Right lung (tissue), 10 donors: ENCODE measurements at places on chromosomes 5 and 9.

DNA sequence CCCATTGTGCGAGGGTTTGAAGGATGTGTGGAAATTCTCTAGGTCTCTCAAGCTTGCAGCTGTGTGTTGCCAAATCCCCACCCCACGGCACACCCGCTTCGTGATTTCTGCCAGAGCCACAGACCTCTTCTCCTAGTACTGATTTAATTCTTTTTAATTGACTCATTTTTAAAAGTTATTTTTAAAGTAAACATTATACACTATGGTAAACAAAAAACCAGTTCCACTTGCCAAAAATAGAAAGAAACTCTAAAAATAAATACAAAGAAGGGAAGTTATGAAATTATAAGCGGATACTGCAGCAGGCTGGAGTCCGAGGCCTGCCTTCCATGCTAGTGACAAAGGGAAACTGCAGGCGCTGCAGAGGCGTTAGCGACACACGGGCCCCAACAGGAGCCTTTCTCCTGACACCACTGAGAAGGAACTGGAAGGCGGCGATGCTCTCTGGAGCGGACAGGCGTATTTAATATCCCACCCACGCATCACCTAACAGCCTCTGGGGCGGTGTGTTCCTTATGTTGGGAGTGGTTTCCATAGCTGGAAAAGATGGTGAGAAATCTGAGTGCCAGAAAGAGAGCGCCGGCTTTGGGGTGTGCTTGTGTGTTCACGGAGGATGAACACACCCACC is 122.5 kb downstream of the COL23A1 start:
- DNase-seq, result peak; percentile 87

DNA sequence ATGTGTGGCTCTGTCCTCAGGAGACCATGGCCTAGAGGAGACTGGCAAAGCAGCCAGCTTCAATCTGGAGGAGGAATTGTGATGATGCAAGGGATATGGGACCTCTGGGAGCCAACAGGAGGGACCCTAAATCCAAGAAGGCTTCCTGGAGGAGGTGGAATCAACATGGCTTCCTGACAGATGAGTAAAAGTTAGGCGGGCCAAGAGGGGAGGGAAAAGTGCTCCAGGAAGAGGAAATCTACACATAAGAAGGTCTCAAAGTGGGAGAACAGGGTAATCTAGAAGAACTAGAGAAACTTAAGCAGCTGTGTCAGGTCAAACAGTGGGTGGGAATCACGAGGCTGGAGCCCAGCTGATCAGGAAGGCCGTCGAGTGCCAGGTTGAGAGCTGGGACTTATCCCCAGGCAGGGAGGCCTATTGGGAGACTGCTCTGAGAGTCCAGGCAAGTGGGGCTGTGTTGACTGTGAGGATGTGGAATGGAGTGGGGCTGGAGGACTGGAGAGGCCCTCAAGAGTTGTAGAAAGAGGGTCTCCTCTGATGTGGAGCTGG is 119.1 kb downstream of the C9orf50 start:
- no peak for DNase-seq

- no peak for DNase-seq
These were observed 188.6 kb downstream of the ADGRV1 start for GRCh38 chr5:90747175-90747574.

- DNase-seq, result no peak
These were observed 572.8 kb downstream of the TLE1 start for GRCh38 chr9:81116340-81117137.

GRCh38 chr9:126519660-126520420 is 93.9 kb upstream of the LMX1B start:
- DNase-seq, result no peak

GRCh38 chr5:42745426-42745825 is 11.2 kb upstream of the CCDC152 start:
- no peak for DNase-seq

GRCh38 chr5:124963236-124963919 is 216.9 kb upstream of the ZNF608 start:
- peak; percentile 68 for DNase-seq

GRCh38 chr5:152686931-152687330 is 281.9 kb upstream of the NMUR2 start:
- DNase-seq, result no peak

- DNase-seq, result no peak
These were observed 15.4 kb downstream of the NDUFS4 start for GRCh38 chr5:53575831-53576230.

DNA sequence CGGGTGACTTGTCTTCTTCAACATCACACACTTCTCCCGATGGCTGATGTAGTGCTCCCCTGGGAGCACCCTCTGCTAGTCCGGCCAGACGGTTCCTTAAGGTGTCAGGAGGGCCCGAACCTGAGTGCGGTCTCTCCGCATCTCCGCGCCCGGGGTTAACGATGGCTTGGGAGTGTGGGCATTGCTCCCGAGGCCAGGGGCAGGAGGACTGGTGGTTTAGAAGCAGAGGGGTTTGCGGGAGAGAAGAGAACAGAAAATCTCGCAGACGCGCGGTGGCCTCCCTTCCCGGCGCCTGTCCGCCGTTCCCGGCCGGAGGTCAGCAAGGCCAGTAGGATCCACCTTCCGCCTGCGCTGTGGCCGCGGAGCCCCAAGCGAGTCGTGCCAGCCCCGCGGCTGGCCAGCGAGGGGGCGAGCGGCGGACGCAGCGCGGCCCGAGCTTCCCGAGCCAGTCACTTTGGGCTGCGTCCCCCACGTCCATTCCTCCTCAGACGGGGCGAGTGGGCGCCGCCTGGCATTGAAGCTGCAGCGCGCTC is 700 bp downstream of the CDO1 start:
- DNase-seq, result peak; percentile 18

DNA sequence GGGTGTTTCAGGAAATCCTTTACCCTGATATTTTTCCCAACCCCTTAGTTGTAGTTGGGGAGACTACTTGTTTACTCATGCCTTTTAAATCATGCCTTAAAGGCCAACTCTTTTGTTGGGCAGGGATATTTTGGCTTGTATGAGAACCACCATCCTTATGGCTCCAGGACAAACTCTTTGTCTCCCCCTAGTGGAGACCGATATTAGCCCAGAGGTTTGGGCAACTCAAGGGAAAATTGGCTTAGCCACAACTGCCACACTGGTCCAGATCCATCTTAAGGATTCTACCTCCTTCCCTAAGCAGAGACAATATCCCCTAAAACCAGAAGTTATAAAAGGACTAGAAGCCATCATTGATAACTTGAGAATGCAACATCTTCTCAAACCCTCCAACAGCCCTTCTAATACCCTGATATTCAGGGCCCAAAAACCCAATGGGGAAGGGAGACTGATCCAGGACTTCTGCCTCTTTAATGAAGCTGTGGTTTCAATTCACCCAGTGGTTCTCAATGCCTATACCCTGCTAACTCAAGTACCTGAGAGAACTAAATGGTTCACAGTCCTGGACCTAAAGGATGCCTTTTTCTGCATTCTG is 100.9 kb upstream of the HCN1 start:
- DNase-seq, result no peak

DNA sequence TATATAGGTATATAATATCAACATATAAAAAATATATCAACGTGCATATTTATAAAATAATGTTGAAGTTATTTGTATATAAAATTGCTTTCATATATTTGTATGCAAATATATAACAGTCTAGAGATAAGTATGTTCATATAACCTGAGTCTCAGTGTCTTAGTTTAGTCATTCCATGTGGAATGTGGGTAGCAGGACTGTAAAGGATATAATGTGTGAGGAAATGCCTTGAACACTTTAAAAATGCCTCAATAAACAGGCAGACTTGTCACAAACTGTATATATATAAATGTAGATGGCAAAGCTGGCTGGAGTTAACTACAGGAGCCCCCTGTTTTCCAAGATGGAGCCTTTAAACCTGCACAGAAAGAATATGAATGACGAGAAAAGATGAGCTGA is 48.4 kb downstream of the CCDC125 start:
- no peak for DNase-seq

GRCh38 chr9:27771803-27772545 is 198.7 kb upstream of the C9orf72 start:
- DNase-seq, result peak; percentile 72

DNA sequence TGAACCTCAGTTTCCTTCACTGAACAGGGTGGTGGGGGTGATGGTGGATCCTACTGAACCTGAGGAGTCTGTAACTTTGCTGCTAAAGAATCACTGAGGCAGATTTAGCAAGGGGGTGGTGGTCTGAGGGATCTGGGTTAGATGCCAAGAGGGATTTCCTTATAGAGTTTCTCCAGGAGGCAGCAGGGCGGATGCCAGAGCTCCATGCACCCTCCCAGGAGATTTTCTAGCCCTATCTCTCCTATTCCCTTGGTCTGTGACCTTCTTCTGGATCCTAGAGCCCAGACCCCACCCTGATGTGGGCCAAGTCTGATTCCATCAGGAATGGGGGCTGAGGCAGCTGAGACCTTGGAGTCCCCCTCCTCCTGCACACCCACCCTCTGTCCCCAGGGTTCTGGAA is 6.0 kb downstream of the PTGS1 start:
- DNase-seq, result no peak

DNA sequence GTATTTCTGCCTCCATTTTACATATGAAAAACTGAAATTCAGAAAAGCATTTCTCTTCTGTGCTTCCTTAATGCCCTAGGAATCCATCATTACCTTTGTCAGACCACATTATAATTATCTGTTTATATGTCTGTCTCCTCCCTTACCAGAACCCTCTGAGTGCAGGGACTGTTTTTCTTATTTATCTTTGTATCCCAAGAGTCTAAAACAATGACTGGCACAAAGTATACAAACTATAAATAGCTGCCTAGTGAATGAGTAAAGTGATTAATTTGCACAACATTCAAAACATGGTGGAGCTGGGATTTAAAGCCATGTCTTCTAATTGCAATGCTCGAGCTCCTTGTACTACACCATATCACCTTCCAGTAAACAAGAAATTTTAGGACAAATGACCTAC is 49.3 kb upstream of the HK3 start:
- DNase-seq, result no peak

DNA sequence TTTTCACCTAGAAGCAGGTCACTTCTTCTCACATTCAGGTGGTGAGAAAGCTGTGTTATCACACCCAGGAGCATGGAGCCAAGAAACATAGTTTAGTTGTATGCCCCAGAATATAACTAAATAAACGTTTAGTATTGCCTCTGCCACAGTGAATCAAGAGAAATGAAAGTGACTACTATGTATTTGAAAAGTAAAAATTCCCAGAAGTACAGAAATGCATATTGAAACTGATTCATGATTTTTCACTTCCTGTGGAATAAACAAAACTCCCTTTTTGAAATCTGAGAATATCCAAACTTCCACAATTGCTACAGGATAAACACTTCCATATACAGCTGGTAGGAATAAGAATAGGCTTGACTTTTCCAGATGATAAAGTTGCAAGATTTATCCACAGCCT is 15.3 kb upstream of the NINJ1 start:
- no peak for DNase-seq

DNA sequence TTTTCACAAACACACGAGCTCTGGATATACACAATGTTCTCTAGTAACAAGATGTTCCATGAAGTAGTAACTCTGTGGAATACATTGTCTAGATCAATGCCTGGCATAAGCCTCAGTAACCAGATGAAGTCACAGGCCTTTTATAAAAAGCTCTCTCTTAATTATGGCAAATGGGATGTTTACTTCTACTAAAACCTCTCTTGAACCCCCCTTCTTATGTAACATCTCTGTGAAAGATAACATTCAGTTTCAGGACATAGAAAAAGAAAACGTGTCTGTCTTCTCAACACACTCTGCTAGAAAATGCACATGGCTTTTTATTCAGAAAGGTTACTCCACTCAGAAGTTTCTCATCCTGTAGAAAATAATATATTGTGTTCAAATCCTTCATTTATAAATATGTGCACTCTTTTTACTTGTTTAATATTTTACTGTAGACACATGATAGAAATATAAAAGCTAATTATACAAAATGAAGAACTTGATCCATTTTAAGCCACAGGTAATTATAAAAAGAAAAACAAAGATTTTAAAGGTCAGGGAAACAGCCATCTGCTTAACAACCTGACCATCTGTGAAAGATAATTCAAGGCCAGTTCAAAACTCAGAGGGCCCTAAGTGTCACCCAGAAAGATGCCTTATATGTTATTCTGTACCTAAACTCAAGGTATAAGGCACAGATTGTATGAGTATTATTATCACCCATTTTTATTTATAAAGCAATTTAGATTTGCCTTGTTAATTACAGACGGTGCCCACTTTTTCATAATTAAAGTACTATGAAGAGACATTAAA is 812.0 kb downstream of the CDH18 start:
- no peak for DNase-seq

DNA sequence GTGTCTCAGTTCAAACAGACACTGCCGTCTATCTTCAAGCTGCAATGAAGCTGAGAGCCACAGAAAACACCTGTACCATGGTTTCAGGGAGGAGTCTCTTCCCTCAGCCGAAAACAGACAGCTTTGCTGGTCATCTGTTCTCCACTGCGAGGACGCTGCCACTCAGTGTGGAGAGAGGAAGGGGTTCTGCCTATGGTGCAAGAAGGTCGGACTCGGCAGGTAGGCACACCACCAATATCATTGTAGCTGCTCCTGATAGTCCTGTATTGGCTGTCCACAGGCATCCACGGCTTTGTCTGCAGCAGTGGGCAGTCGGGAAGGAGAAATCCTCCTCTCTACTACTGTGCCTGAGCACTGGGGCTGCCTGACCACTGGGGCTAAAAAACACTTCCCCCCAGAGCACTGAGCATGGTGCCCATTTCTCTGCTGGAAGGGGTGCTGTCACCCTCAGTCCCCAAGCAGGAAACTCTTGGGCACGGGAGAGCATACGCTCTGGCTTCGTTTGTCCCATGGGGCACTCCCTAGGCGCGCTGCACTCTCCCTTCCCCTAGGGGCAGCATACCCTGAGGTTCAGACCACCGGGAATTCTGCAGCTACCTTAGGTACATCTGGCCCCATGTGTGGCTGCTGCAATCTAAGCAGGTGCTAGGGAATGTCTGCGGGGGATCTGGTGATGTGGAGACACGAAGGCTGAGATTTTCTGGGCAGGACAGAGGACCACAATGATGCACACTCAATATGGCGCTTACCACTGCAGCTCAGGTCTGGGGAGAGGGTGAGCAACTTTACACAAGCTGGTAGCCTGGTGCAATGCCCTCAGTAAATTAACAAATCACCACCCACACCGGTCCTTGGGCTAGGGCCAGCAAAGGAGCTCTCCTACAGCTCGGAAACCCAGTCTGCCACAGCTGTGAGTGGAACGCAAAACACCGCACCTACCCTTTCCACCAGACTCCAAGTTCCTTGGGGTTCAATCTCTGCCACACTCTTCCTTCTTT is 880.9 kb upstream of the SEMA6A start:
- DNase-seq, result no peak

- no peak for DNase-seq
These were observed 42.9 kb upstream of the SMAD5 start for GRCh38 chr5:136089791-136090190.

GRCh38 chr5:122447879-122448278 is 135.8 kb downstream of the SNCAIP start:
- DNase-seq, result no peak

- DNase-seq, result no peak
These were observed 17.1 kb upstream of the LOX start for GRCh38 chr5:122095158-122095557.

DNA sequence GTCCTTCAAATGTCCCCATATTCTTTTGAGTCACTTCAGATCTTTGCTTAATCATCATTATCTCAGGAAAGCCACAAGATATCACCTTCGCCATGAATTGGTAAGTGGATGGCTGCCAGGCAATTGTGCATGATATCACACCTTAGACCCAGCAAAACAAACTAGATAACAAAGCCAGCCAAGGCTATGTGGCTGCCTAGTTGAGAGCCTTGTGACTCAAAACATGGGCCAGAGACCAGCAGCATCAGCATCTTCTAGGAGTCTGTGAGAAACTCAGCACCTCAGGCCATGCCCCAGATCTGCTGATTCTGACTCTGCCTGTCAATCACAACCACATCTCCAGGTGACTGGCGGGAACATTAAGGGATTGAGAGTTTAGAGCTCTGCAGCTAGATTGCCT is 82.8 kb downstream of the SLIT3 start:
- no peak for DNase-seq

GRCh38 chr5:100186181-100186580 is 349.0 kb upstream of the FAM174A start:
- DNase-seq, result no peak
